Epithelial cell of proximal tubule (primary cell): ENCODE measurements at places on chromosomes 16 and 17. TPM values are rescaled to one million over a fixed set of nuclear protein-coding genes. Genes with fewer than 3 reads are reported as not detected.

DNA sequence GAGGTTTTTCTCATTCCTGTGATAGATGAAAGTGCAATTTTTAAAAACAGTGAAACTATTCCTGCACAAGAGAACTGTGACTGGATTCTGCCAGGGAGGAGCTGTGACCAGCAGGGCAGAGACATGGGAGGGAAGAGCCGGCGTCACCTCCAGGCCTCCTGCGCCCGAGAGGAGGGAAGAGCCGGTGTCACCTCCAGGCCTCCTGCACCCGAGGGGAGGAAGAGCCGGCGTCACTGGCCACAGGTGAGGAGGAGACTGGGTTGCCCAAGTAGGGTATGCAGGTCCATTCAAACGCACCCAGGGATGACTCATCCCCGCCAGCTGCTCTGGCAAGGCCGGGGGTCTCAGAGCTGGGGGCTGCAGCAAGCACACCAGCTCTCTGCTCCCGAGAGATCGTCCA lies 56.7 kb downstream of the METRNL start:
- no peak for DNase-seq

DNA sequence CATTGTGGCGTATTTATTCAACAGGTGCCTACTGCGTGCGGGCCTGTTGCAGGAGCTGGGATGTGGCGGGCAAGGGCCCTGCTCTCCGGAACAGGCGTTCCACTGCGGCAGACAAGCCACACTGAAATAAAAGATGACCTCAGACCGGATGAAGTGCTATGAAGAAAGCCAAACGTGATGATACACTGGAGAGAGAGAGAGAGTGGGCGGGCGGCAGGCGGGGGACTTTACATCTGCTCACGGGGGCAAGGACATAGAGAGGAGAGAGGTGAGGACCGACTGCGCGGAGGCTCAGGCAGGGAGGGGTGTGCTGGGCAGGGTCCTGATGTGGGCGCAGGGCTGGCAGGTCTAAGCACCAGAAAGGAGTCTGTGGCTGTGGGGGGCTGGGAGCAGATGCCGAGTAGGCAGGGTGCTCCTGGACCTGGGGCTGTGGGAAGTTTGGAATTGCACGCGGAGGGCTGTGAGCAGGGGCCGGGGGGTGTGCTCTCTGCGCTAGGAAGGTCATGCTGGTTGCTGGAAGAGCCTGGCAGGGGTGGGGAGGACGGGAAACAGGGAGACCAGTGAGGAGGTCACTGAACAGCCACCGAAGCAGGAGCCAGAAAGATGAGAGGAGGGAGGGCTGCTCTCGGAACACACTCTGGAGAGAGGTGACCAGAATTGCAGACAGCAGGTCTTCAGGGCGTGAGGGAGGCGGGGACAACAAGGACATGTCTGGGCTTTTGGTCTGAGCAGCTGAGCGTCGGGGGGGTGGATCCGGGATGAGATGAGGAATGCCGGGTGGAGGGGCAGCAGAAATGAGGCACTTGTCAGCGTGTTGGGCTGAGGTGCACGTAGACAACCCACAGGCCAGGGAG lies 9.9 kb downstream of the MXRA7 start:
- no peak for DNase-seq

DNA sequence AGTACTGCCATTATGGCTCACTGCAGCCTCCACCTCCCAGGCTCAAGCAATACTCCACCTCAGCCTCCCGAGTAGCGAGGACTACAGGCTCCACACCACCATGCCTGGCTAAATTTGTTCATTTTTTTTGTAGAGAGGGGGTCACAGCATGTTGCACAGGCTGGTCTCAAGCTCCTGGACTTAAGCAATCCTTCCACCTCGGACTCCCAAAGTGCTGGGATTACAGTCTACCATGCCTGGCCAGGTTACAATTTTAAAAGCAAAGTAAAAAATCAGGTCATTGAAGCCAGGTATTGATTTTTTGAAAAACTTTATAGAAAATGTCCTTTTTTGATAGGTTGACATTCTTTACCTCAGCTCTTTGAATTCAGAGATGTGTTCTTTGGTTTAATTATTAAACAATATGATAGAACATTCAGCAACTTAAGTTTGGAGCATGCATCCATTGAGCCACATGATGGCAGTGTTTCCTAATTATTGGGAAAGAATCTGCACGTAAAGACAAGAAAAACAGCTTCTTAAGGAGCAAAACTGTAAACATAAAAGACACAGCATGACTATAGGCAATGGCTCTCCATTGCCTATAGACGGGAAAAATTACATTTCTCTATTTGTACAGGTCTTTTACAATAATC lies 1.7 kb upstream of the SLC16A11 start:
- no peak for DNase-seq

GRCh38 chr17:80633994-80634566 lies 89.4 kb downstream of the RPTOR start:
- DNase-seq, result no peak

- DNase-seq, result no peak
Observed at GRCh38 chr16:72895951-72896350, 152.0 kb downstream of the ZFHX3 start.

NUDT7 gene
- total RNA-seq, result 1.7 and 2.3 TPM in 2 replicates
